Dermis blood vessel endothelial cell (primary cell): ENCODE measurements at places on chromosomes 4 and X. TPM values are rescaled to one million over a fixed set of nuclear protein-coding genes. Genes with fewer than 3 reads are reported as not detected.

PAGE2 gene
- not detected in 2 replicates for total RNA-seq

EIF4E gene
- 236 and 274 TPM in 2 replicates for total RNA-seq

WNK3 gene
- 0.60 and 1.0 TPM in 2 replicates for total RNA-seq

MAGED4B gene
- 32.0 and 35.9 TPM in 2 replicates for total RNA-seq

FAM9B gene
- total RNA-seq = not detected in 2 replicates

ADAMTS3 gene
- 0.51 and 0.68 TPM in 2 replicates for total RNA-seq
